ENCODE measurements at places on chromosomes 16 and 17.

DNA sequence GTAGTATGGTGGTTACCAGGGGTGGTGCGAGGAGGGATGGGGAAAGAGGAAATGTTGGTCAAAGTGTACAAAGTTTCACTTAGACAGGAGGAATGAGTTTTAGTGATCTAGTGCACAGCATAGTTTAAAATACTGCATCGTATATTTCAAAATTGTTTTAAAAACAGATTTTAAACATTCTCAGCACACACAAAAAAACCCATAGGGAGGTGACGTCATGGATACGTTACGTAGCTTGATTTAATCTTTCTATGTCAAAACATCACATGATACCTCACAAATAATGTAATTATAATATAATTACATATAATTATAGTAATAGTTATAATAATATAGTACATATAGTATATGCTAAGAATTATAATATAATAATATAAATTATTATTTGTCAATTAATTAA is 614.2 kb downstream of the TMEM114 start:
- no peak for DNase-seq

- DNase-seq = no peak
Observed at GRCh38 chr16:85203462-85203813, 91.2 kb upstream of the CIBAR2 start.

GRCh38 chr16:29745853-29746345 is at the start of gene C16orf54:
C16orf54 (minus strand) TSS chr16:29745990; CDS start chr16:29744951, 1,039 bp downstream.
- DNase-seq = peak; percentile 92

DNA sequence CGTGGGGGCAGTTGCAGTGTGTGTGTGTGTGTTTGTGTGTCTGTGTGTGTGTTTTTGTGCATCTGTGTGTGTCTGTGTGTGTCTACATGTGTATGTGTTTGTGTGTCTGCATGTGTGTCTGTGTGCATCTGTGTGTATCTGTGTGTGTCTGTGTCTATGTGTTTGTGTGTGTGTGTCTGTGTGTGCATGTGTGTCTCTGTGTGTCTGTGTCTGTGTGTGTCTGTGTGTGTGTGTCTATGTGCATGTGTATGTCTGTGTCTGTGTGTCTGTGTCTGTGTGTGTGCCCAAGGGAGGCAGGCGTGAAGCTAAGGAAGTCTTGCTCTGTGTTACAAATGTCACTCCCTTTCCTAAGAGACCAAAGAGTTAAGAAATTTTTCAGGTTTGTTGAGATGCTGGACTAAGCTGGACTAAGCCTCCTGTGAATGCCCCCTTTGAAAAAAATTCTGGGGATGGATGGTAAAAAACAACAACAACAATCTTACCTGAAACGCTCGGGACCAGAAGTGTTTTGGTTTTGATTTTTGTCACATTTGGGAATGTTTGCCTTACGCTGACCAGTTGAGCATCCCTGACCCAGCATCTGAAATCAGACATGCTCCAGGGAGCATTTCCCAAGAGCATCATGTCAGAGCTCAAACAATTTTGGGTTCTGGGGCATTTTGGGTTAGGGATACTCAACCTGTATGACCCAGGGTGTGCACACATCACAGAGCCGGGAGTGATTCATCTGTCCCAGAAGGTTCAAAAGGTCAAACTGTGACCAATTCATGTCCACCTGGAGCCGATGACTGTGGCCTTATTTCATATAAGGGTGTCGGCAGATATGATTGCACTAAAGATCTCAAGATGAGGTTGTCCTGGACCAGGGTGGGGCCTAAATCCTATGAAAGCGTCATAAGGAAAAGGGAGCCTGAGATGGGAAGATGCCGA is 48.6 kb upstream of the ZNF469 start:
- DNase-seq = no peak

GRCh38 chr17:57920916-57921703 is 34.1 kb downstream of the CUEDC1 start:
- DNase-seq = no peak

DNA sequence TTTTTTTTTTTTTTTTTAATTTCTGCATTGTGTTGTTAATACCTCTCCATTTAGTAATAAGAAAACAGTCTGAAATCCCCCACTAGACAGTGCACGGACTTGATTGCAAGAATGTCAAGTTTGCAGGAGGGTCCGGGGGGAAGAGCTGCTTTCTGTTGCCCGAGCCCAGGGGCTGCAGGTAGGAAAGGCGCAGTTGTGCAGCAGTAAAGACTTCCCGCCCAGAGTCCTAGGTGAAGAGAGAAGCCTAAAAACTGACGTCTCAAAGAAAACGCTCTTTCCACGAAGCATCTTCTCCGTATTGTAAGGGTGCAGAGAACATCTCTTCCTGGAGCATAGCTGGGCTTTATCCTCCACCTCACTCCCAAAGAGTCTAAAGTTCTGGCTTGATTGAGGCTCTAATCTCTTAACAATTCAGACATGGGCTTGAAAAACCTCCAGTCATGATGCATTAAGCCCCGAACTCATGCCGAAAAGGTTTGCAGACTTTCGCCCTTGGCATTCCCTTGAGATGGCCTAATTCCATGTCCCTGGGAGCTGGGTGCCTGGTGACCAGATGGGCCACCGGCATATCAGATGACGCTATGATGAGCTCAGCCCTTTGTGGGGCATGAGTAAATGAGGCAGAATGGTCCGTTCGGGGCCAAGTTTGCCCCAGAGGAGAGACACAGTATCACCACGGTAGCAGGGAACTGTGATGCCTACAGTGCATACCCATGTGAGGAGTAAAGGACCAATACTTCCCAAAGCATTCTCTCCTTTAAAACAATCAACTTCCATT is 436.2 kb upstream of the ZFHX3 start:
- DNase-seq = no peak

- no peak for DNase-seq
Observed at GRCh38 chr16:54240271-54241129, 46.1 kb downstream of the IRX3 start.

DNA sequence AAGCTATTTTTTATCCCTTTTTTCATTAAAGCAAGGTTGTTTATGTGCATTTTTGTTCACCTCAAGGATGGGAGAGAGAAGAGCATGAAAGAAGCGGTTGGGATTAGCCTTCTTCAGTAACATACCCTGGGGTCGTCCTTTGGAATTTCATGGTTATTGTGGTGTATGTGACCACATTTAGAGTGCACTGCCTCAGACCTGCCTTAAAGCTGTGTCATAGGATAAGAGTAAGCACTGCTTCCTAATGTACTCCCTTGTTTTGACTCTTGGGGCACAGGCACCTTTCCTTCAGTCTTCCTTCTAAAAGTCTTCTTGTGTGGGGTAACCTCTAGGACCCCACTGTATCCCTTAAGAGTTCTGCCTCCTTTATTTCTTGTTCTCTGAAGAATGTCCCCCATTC is 28.9 kb downstream of the TNRC6A start:
- no peak for DNase-seq

DNA sequence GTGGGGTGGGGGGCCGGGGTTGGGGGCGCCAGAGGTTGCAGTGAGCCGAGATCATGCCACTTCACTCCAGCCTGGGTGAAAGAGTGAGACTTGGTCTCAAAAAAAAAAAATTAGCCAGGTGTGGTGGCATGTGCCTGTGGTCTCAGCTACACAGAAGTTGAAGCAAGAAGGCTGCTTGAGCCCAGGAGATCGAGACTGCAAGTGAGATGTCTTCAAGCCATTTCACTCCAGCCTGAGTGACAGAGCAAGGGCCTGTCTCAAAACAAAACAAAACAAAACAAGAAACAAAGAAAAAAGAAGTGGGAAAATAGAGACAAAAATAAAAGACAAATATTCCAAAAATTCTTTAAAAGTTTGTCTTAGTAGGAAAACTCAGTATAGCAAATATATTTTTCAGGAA is 135.1 kb upstream of the CORO6 start:
- no peak for DNase-seq

- DNase-seq = peak; percentile 27
Observed at GRCh38 chr17:37743612-37743874, 1.3 kb downstream of the HNF1B start.

DNA sequence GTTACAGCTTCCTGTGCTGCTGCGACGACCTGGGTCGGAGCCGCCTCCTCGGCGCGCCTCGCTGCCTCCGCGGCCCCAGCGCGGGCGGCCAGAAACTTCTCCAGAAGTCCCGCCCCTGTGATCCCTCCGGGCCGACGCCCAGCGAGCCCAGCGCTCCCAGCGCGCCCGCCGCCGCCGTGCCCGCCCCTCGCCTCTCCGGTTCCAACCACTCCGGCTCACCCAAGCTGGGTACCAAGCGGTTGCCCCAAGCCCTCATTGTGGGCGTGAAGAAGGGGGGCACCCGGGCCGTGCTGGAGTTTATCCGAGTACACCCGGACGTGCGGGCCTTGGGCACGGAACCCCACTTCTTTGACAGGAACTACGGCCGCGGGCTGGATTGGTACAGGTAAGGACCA is 746 bp downstream of the HS3ST2 start:
- DNase-seq = no peak
